ENCODE measurements at places on chromosomes 11 and 22. TPM values are rescaled to one million over a fixed set of nuclear protein-coding genes. Genes with fewer than 3 reads are reported as not detected.

DNA sequence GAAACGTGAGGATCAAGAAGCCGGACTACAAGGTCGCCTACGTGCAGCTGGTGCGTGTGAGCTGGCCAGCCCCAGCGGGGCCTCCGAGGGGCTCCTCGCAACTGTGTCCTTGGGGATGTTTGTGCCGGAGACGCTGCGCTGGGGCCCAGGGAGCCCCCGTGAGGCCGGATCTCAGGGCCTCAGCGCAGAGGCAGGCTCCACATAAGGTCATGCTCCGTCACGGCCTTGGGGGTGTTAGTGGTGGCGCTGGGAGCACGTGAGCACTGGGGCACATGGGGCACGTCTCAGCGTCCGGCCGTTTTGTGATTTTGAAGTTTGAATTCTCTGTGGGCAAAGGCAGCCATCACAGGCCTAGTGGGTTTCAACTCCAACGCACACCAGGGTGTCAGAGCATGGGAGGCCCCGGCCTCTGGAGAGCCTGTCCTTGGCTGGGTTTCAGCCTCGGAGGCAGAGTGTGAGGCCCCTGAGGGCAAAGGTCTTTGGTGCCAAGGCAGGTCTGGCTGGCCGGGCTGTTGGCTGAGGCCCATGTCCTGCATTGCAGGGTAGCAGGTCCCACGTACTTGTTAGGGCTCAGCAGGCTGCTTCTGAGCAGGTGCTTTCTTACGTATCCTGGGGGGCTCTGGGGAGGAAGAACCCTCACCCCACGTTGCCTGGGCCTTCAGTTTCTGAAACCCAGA, 5.8 kb downstream of the MRPL23 start:
- no peak overlapping the region for H3K27ac ChIP-seq
- no peak for DNase-seq
- H3K27me3 ChIP-seq = no peaks in the 10 kb centered on the region
- H3K4me1 ChIP-seq = no peaks in the 10 kb centered on the region
- no peak overlapping the region for H3K4me3 ChIP-seq

DNA sequence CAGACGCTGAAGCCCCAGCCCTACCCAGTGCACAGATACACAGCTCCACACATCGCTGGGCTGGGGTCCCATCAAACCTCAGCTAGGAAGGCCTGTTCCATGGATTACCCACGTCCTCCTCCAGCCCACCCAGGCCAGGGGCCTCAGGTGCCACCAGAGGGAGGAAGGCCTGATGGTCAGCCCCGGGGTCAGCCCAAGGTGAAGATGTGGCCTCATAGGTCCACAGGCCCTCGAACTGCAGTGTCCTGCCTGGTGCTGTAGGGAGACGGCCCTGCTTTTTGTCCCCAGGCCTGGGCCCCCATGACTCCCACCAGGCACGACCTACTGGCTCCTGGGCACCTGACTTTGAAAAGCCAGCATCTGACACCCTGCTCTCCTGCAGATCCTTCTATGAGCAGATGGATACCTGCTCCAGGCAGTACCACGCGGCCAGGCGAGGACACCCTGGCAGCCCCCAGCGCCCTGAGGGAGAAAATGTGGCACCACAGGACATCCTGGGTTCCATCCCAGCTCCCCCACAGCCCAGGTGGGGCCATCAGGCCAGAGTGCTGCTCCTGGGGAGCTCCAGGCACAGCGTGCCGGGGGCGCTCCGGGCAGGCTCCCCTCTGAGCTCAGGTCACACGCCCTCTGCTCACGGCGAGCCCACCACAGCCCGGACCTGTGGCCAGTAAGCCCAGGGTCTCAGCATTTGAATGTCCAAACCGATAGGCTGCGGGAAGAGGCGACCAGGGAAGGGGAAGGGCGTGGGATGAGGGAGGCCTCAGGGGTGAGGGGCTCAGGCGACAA, 15.8 kb upstream of the MOB2 start:
- peaks cover 1% of the 10 kb centered on the region for H3K4me1 ChIP-seq
- no peaks in the 10 kb centered on the region for H3K36me3 ChIP-seq
- H3K27ac ChIP-seq = no peak overlapping the region
- no peak overlapping the region for H3K4me3 ChIP-seq
- DNase-seq = no peak

- no peaks in the 10 kb centered on the region for H3K36me3 ChIP-seq
- H3K4me3 ChIP-seq = no peak overlapping the region
- H3K27ac ChIP-seq = no peak overlapping the region
- DNase-seq = no peak
- no peaks in the 10 kb centered on the region for H3K27me3 ChIP-seq
Observed at GRCh38 chr11:33892906-33893594, 1.2 kb upstream of the LMO2 start.

DNA sequence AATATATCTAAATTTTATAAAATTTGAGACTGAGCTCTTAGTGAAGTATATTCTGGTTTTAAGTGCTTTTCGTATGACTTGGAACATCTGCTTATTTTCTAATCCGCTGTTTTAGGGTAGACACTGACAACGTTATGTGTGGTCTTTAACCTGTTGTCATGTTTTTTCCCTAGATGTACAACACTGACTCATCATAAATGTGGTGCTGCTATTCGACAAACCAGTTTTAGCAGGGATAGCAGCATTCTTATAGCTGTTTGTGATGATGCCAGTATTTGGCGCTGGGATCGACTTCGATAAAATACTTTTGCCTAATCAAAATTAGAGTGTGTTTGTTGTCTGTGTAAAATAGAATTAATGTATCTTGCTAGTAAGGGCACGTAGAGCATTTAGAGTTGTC, 23.8 kb upstream of the HIKESHI start:
- DNase-seq = no peak
- no peak overlapping the region for H3K27ac ChIP-seq
- H3K4me1 ChIP-seq = no peaks in the 10 kb centered on the region

DNA sequence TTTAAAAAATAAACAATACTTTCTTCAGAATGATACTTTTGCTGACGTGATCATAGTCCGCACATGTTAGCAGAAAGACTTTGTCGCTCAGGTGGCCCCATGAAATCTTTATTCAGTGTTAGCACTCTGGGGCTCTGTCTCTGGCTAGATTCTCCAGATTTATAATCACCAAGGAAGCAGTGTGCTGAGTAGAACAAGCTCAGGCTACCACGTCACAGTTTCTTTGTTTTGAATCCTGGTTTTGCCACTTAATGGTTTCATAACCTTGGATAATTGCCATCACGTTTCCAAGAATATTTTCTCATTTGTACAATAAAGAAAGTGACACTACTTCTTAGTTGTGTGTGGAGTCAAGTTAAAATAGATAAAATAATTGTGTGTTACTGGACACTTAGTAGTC, 3.9 kb upstream of the MUC15 start:
- H3K27me3 ChIP-seq = no peaks in the 10 kb centered on the region
- H3K27ac ChIP-seq = no peak overlapping the region
- no peaks in the 10 kb centered on the region for H3K36me3 ChIP-seq
- H3K4me3 ChIP-seq = no peak overlapping the region

DNA sequence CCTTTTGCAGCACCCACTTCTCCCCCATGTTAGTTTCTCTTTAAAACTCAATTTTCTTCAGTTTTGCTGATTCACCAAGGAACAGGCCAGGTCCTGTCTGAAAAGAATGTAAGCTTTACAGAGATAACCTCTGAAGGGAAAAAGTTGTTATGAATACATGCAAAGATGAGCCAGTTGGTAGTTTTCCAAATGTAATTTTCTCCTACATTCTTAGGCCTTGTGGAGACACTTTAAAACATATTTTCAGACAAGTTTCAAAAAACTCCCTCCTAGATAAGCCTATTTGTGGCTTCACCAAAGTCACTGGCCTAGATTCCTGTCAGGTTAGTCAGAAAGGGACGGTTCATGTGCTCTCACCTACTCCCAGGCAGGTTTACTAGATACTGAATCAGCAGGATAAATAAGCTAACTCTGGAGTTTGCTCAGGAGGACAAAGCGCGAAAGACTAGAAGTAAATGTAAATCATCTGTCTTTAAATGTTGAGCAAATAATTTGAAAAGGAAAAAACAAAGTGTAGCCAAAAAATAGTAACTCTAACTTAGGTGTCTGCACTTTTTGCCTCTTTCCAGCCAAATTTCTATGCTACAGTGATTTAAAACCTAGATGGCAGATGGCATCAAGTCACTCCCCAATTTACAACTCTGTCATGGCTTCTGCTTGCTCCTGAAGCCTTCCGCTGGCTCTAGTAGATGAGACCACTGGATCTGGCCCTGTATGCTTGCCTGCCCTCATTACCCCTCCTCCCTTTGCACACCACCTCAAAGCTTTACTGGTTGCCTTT, 4.9 kb upstream of the ATP6V1E1 start:
- DNase-seq = no peak
- H3K27ac ChIP-seq = peak overlapping the region; percentile 37
- H3K36me3 ChIP-seq = no peaks in the 10 kb centered on the region

- H3K27me3 ChIP-seq = peaks cover 38% of the 10 kb centered on the region
- H3K36me3 ChIP-seq = no peaks in the 10 kb centered on the region
Observed at GRCh38 chr11:119584193-119585042, 144.6 kb downstream of the NECTIN1 start.

GRCh38 chr11:63641727-63642126, 27.5 kb upstream of the PLAAT3 start:
- H3K27ac ChIP-seq = no peak overlapping the region
- peaks cover 24% of the 10 kb centered on the region for H3K36me3 ChIP-seq
- no peak for DNase-seq
- H3K4me1 ChIP-seq = no peaks in the 10 kb centered on the region
- no peaks in the 10 kb centered on the region for H3K27me3 ChIP-seq

DNA sequence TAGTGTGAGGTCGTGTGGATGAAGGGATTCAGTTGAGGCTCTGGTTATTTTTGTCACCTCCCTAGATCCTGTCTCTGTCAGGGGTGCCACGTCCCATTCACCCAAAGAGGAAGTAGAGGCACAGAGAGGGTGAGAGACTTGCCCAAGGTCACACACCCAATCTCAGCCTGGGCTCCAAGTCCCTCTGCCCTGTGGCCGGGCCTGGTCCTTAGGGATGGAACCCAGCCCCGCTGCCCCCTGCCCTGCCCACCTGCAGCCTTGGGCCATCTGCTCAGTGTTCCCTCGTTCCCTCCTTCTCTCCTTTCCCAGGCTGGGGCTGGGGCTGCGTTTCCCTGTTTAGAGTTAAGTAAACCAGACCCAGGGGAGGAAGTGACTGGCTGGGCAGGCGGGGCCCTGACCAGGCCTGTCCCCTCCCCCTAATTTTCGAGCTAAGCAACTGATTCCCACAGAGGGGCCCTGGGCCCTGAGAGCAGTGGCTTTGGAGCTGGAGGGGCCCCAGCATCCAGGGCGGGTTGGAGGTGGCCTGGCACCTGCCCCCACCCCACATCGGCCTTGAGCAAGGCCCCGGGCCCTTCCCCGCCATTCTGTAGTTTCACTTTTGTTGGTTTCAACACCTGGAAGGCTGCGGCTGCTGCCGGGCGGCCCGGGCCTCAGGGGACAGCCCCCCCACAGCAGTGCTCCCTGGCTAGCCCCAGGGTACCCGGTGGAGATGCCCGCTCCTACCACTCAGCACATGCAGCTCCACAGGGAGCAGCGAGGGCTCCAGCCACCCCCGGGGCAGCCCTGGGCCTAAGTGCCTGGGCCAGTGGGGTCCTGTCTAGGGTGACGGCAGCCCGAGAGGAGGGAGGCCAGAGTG, 1.5 kb downstream of the TCIRG1 start:
- H3K27me3 ChIP-seq = no peaks in the 10 kb centered on the region
- DNase-seq = peak; percentile 84
- H3K4me1 ChIP-seq = peaks cover 24% of the 10 kb centered on the region
- no peaks in the 10 kb centered on the region for H3K36me3 ChIP-seq
- no peak overlapping the region for H3K4me3 ChIP-seq

DNA sequence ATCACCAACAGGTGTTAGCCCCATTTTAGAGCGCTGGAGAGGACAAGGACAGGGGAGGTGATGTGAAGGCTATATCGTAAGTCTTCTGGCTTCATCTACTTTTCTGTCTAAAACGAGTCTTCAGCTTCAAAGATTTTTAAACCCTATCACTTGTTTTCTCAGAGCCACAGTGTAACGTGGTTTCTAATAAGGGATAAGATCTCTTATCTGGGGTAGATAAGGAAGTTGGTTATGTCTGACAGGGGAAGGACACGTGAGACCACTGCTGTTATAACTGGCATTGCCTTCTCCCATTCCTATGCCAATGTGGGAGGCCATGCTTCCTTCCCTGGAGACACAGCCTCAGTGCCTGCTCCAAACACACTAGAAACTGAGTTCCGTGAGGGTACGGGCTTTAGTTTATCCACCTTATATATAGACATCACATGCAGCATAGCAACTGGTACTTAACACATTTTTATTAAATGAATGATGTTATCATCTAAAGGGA, 39.3 kb downstream of the LARGE2 start:
- H3K27ac ChIP-seq = no peak overlapping the region
- DNase-seq = no peak
- no peak overlapping the region for H3K4me3 ChIP-seq
- H3K4me1 ChIP-seq = no peaks in the 10 kb centered on the region
- peaks cover 25% of the 10 kb centered on the region for H3K36me3 ChIP-seq

DNA sequence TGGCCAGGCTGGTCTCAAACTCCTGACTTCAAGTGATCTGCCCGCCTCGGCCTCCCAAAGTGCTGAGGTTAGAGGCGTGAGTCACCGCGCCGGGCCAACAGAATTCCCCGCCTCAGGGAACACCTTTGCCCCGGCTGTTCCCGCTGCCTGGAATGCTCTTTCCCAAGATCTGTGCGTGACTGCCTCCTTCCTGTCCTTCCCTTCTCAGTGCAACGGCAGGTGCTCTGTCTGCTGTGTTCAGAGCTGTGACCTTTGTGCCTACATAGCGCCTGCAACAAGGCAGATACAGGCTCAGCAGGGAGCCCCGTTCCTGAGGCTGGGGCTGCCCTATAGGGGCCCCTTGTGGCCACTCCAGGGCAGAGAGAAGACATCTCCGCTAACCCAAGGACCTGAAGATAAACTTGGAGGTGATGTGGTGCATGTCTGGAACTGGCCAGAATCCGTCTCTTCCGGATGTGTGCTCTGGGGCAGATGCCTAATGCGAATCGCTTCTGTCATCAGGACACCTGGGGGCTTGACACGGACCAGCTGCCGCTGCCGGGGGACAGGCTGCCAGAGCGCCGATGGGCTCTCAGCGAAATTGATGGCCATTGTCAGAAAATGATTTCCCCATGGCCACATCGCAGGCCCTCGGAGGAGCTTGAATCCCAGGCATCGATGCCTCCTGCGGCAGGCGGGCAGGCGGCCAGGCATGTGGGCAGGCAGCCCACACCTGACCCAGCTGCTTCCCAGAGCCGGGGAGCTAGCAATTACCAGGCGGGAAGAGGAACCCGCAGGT, 43.5 kb upstream of the TCF20 start:
- peaks cover 66% of the 10 kb centered on the region for H3K4me1 ChIP-seq
- no peak overlapping the region for H3K4me3 ChIP-seq
- H3K36me3 ChIP-seq = no peaks in the 10 kb centered on the region
- no peaks in the 10 kb centered on the region for H3K27me3 ChIP-seq

The MAP6 gene
- 3.8 TPM for total RNA-seq

The E2F8 gene
- 5.2 TPM for total RNA-seq

The CHCHD10 gene
- 77.5 TPM for total RNA-seq

The SCUBE1 gene
- 1.8 TPM for total RNA-seq

The PGM2L1 gene
- total RNA-seq = 5.4 TPM

The C11orf21 gene
- total RNA-seq = 1.3 TPM

The OR6Q1 gene
- total RNA-seq = not detected

The IFTAP gene
- 35.4 TPM for total RNA-seq

The RAG1 gene
- 0.66 TPM for total RNA-seq
